ENCODE measurements at places on chromosomes 5 and 9.

DNA sequence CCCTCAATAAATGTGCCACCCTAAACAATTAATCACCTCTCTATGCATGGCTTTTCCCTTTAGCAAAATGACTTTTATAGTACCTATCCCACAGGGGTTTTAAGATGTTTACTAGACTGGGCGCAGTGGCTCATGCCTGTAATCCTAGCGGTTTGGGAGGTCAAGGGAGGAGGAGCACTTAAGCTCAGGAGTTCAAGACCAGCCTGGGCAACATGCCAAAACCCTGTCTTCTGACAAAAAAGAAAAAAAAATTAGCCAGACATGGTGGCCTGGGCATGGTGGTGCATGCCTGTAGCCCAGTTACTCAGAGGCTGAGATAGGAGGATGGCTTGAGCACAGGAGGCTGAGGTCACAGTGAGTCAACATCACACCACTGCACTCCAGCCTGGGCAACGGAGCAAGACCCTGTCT lies 13.5 kb downstream of the SH3TC2 start:
- no peak for DNase-seq

GRCh38 chr5:133297293-133297692 lies 245.5 kb downstream of the HSPA4 start:
- no peak for DNase-seq

DNA sequence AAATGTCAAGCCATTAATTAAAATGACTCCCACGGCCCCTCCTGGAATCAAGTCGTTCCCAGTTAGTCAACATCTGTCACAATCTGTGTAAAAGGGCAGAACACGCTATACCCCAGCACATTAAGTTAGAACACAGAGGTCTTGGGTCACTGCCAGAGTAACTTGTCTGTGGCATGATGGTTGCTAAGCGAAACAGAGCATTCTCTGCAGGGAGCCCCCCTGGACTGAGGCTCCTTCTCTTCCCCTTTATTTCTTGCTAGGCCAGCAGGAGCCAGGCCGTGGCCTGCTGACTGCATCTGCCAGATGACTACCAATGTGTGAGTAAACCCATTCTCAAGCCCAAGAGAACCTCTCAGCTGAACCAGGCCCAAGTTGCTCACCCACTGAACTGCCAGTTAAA lies 51.9 kb upstream of the ZBED3 start:
- DNase-seq = no peak

- DNase-seq = no peak
Observed at GRCh38 chr9:85258236-85258635, 483.5 kb downstream of the AGTPBP1 start.

GRCh38 chr5:110053824-110054223 lies 364.1 kb downstream of the MAN2A1 start:
- DNase-seq = no peak

DNA sequence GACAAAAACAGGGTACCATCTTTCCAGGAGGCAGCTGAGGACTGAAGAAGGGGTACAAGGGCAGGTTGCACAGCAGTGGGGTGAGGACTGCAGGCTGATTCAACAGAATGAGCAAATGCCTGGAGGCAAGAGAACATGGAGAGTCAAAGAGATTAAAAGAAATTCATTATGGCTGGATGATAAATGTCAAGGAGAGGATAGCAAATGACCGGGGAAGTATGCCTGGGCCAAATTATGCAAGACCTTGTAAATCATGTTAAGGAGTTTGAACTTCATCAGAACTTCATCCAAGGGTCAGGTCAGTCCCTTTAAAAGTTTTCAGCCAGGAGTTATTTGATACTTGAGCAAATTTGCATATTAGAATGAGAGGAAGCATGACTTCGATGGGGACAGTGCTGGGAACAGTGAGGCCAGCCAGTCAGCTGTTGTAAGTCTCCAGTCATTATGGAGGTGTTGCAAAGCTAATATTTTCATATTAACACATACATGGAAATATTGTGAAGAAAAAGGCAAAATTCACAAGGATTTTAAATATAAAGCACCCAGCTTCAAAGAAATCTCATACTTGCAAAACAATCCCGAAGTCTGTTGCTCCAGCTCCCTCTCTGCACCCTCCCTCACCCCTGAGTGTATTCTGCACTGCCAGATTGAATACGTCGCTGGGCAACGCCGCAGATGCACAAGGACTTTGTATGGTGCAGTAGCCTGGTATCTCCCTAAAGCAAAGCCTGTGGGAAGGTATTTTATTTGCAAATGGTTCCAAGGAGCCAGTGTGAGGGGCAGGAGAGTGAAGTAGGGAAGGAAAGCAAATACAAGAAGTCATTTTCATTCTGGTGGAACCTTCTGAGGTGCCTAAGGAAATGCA lies 509.8 kb upstream of the TLE4 start:
- DNase-seq = no peak

DNA sequence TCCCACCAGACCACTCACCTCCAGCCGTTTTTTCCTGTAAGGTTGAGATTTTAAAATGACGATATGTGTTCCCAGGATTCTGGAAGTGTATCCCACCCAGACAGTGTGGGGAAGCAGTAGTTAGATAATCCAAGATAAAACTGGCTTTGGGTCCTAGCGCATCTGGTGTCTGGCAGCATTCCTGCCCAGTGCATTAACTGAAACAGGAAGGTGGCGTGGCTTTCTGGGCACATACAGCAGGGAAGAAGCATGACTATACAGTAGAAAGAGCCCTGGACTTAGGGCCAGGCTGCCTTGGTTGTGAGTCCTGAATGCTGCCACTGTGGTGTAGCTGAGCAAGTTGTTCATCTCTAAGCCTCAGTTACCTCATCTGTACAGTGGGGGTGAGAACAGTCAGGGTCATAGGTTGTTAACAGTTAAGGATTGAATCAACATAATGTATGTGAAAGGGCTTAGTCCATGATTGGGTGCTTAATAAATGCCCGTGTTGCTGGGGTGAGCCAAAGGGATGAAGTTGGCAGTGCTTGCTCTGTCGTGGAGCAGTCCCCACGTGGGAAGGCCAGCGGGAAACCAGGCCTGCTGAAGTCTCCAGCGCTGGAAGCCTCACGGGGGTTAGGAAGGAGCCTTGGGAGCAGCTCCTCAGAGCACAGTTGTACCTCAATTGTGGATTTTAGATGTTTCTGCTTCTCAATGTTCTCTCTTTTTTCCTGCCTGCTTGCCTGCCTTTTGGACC lies 18.0 kb downstream of the CLTA start:
- no peak for DNase-seq

GRCh38 chr9:107462691-107463090 lies 26.9 kb downstream of the KLF4 start:
- no peak for DNase-seq

GRCh38 chr5:83562791-83563557 lies 91.4 kb downstream of the VCAN start:
- DNase-seq = no peak

All from effector CD8-positive, alpha-beta T cell (primary cell).